ENCODE measurements at places on chromosomes 11 and 22. TPM values are rescaled to one million over a fixed set of nuclear protein-coding genes. Genes with fewer than 3 reads are reported as not detected.
A peak's percentile ranks its signal among the peaks of the same experiment; 100 is the strongest.

The FBLN1 gene
- polyA plus RNA-seq, result 90.1 TPM

GRCh38 chr22:31922534-31922933 is 21.8 kb upstream of the YWHAH start:
- DNase-seq, result no peak

The P2RX6 gene
- polyA plus RNA-seq, result not detected

The B3GAT1 gene
- 4.8 TPM for polyA plus RNA-seq

DNA sequence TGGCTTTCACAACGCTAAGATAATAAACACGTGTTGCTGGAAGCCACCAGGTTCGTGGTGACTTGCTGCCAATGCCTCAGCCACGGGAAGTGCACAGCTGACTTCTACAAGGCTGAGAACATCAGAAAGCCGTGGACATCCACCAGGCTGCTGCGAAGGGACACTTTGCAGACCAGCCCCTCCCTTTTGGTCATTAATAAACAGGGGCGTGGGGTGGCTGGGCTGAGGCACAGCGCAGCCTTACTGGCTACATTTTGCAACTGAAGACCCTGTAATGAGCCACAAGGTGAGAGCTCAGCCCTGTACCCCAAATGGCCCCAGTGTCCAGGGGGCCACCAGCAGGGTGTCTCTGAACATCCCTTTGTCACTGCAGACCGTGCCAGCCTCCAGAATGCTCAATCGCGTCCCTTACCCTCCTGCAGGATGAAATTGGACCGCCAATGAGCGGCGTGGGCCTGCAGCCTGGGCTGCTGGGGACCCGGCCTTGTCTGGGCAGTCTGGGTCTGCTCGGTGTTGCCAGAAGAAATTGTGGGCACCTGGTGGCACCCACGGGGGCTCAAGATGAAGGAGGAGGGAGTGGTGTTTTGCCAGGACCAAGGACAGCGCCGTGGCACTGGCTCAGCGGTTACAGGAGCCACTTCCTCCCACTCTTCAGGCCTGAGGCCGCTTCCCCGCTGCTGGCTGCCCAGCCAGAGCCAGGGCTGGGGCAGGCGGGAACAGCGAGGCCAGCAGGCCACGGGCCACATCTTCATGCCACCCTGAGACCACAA is 181.9 kb downstream of the CTTN start:
- DNase-seq, result no peak

DNA sequence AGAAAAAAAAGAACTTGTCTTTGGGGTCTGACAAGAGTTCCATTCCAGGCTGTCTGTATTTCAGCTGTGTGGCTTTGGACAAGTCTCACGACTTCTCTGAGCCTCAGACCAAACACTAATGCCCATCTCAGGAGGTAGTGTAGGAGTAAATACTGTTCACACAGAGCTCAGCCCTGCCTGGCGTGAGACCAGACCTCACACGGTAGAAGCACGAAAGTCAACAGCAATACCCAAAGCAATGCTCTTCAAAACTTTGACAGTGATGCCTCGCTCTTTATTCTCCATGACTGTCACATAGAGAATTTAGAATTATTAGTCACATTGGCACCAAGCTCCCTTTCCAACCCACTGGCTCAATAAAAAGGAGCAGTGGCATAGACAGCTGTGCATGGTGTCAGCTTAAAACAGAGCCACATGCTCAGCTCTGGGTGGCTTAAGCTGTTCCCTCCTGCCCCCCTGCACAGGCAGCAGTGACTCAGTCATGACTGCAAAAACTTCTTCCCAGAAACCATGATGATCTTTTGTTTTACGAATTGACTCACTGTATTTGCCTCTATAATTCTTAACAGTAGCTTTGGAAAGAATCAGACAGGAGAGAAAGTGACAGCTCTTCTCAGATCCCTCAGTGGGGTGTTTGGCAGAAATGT is 74.0 kb upstream of the PHF21B start:
- DNase-seq, result no peak

The PRR33 gene
- not detected for polyA plus RNA-seq

The IGSF9B gene
- 8.7 TPM for polyA plus RNA-seq

DNA sequence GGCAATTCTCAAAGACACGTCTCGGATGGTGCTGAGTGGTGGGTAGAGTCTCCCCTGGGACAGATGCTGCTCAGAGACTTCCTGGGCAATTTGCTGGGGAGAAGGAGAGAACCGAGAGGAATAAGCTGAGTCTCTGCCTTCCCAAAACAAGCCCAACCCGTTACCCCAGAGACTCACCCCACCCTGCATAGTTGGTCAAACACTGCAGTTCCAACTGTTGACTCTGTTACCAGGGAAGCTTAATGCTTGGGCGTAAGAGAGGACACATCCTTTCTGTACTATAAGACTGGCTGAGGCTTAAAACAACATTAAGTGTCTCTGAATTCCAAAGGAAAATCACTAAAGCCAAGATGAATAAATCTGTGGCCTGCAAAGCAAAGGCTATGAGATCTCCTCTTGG is 68.1 kb downstream of the CCDC81 start:
- no peak for DNase-seq

- no peak for DNase-seq
Measured at GRCh38 chr11:73170140-73170539, 28.0 kb upstream of the FCHSD2 start.

DNA sequence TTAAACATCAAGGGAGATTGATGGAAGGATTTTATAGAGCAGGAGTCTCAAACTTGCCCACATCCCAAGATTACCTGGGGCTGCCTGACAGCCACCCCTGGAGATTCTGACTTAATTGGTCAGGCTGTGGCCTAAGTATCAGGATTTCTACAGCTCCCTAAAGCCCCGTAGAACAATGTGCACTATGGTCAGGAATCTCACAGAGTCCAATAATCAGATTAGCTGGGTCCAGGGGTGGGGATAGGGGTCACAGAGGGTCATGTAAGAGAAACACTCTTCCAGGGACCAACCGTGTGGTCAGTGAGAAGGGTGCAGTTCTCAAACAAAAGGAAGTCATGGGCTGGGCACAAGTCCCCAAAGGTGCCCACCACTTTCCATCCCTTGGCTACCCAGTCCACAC is 20.5 kb upstream of the FBLN1 start:
- DNase-seq, result no peak

- DNase-seq, result no peak
Measured at GRCh38 chr22:39967103-39967829, 7.1 kb downstream of the TMA7B start.

DNA sequence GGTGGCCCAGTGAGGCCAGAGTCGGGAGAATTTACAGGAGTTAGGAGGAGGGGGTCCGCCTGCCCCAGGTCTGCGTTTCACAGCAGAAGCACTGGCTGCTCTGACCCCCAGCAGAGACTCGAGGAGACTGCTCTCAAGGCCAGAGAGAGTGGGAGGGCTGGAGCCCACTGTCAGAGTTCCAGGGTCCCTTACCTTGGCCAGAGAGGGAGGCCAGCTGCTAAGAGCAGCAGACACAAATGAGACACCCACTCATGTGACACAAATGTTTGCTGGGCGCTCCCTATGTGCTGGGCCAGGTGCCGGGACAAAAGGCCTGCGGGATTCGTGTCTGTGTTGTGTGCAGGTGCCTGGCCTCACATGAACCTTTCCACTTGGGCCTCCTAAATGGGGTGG is 2.8 kb upstream of the TNFRSF13C start:
- no peak for DNase-seq

DNA sequence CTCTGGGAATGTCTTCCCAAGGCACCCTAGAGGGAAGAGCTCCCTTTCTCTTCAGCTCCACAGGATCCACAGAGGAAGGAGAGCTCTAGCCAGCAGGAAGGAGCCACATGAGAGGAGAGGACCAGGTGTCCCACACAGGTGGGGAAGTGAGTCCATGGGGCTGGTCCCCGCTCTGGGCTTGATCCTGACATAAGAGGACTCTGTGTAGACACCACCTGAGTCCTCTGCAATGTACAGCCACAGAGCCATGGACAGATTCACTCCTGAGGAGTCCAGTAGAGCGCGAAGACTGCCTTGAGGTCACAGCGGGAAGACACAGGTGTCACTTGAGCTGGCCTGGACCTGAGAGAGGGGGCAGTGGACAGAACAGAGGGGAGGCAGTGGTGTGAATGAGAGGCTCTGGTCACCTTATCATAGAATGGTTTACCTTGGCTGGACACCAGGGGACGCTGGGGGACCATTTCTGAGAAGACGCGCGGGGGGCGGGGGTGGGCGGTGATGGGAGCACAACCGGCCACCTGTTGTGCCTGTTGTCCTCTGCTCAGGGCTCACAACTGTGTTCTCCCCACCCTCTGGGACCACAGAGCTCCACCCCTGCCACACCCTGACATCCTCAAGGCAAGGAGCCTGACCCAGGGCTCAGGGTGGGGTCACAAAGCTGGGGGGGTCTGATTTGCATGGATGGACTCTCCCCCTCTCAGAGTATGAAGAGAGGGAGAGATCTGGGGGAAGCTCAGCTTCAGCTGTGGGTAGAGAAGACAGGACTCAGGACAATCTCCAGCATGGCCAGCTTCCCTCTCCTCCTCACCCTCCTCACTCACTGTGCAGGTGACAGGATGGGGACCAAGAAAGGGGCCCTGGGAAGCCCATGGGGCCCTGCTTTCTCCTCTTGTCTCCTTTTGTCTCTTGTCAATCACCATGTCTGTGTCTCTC is 128.2 kb downstream of the ZNF280B start:
- DNase-seq, result peak; percentile 66

DNA sequence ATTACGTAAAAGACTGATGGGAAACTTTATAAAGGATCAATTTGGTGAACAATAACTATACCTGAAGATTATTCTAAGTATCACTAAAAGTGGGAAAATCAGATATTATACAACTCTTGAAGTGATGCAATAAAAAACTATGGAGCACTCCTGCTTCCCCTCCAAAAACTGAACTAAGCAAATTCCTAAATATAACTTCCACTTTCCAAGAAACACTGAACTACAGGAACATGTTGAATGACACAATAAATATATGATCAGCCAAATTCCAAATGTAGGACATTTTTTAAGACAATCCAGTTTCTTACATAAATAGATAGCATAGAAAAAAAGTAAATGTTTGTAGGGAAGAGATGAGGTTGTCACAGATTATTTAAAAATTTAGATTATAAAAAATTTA is 102.1 kb upstream of the APOA1 start:
- no peak for DNase-seq

DNA sequence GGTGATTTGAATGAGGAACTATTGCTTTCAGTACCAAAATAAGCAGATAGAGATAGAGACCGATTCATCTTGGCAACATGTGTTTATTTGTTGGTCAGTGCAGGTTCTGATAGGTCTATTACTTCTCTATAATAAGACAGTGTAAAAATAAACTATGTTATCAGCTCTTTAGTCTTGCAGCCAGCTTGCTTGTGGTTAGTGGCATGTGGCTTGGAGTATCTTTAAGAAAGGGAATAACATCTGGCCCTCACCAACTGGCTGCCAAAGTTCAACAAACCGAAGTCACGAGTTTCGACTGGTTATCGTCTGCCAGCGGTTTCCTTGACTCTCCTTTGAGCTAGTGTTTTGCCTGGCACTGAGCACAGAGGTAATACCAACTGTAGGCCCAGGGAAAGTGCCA is 71.8 kb downstream of the CTTN start:
- DNase-seq, result no peak

GRCh38 chr11:9210224-9210921 is 54.8 kb downstream of the DENND5A start:
- DNase-seq, result no peak

- DNase-seq, result no peak
Measured at GRCh38 chr11:46353698-46354097, 6.4 kb downstream of the DGKZ start.

DNA sequence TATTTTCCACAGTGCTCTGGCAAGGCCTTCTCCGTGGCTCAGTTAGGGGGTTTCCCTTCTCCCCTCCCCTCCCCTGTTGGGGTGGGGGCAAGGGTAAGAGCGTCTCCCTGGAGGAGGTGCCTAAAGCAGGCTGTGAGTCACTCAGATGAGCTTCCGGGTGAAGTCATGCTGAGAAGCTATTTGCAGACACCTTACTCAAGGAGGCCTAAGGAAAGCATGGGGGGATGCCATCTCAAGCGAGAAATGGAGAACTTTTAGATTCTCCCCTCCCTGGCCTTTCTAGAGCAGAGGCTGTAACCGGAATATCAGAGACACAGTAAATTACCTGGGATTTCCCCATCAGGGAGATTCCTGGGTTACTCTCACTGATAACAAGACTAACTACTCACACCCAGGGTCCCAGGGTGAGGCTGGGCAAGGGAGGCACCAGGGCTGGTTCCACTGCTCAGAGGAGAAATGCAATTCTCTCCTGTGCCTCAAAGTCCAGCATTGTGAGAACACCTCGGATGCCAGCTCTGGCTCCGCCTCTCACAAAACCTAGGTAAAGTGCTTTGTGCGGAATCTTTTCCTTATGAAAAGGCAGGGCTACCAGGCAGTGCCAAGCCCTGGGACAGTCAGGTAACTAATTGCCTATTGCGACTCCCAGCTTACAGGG is 123.6 kb downstream of the ABTB2 start:
- DNase-seq, result peak; percentile 87

DNA sequence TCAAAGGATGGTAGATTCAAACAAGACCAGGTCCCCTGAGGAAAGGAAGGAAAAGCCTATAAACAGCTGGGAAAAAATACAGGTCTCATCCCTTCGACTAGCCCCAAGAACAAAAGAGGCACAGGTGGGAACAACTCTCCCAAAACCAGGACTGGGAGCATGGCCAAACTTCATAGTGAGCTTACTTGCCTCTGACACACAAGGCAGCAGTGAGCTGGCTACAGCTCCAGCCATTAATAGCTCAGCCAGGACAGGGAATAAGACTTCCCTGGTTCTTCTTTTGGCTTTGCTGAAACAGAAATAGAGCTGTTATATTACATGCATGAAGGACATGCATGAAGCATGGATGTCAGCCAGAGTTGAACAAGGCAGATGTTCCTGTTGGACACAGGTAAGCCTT is at the start of gene OR10A2:
Gene OR10A2, plus strand, starts transcription at position 97 of the 400 bp plus-strand sequence. CDS start 6,698 bp downstream, outside the sequence.
- DNase-seq, result peak; percentile 18
